ENCODE measurements at places on chromosomes 3 and 15.

GRCh38 chr15:45122719-45123118, 7.0 kb downstream of the DUOXA1 start:
- no peak for DNase-seq

DNA sequence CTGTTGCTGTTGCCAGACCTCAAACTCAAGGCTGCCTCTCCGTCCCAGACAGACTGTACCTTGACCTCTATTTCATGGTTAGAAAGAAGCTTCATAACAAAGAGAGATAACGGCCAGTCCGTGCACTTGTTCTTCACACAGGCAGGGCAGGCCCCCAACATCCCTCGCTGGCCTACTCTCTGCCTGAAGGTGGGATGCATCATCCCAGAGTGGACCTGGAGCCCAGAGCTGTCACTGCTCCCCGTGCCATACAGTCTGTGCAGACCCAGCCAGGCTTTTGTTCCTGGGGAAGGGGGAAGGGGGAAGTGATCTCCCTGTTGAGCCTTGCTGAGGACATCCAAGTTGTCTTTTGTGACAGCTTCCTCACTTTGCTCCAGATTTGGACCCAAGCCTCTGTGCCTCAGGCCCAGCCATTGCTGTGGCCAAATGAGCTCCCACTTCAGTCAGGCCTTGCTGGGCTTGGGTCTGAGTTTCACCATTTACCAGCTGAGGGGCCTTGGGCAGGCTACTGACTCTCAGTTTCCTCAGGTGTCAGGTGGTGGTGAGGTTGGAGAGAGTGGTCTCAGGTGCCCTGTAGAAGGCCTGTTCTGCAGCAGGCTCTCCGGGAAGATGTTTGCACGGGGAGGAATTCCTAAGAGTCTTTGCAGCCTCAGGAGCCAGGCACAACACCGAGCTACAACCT, 141.6 kb downstream of the DNAJB8 start:
- DNase-seq: no peak

DNA sequence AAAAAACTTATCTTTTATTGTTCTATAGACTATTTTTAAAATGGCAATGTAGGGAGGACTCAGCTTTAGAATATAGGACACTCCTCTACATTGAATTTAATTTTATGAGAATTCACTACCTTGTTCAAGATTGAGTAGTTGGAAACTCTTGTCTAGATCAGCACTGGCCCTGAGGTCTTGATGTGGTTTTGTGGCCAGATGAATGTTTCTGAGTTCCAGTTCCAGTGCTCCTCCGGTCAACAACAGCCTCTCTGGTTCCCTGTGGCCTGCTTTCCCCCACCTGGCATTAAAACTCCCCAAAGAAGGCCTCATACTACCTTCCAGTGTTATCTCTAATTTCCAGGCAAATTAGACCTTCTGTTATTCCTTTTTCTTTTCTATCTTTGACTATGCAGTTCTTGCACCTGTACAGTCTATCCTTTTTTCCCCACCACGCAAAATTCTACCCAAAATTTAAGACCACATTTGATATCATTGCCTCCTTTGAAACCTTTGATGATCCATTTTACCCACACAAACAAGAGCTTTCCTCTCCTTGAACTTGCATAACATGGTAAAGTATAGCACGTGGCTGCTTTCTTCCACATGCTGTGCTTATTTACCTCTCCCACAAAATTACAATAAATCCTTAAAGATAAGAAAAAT, 9.6 kb upstream of the ANP32A start:
- no peak for DNase-seq

GRCh38 chr15:25249236-25250010, 189.4 kb downstream of the UBE3A start:
- no peak for DNase-seq

- DNase-seq: no peak
Observed at GRCh38 chr3:11322931-11323330, 50.7 kb downstream of the ATG7 start.

GRCh38 chr15:56598991-56599390, 134.1 kb upstream of the MNS1 start:
- no peak for DNase-seq

DNA sequence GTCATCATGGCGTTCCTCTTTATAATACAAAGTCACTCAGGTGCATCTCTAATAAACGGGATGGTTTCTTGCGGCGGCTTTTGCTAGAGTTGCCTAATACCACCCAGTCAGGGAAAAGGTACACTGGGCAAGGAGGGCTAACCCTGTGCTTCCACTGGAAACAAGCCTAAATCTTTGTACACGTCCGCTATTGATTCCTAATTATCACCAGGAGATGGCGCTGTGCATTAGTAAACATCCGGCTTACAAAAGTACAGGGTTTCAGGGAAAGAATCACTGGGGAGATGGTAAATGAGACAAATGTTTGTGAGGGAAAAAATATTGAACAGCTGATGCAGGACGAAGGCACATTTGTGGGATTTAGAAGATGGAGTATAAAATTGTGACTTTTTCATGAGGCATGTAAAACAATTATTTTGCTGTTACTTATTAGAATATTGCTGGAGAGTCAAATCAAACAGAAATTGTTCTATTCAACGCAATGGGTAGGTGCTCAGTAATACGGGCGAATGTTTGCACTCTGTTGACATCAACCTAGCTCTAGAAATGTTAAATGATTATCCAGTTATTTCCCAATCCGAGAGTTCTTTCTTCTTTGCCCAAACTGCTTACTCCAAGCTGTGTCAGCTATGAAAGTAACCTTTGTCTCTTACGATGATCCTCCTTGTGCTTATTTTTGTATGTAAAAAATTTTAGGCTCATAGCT, 50.6 kb downstream of the GMNC start:
- no peak for DNase-seq

DNA sequence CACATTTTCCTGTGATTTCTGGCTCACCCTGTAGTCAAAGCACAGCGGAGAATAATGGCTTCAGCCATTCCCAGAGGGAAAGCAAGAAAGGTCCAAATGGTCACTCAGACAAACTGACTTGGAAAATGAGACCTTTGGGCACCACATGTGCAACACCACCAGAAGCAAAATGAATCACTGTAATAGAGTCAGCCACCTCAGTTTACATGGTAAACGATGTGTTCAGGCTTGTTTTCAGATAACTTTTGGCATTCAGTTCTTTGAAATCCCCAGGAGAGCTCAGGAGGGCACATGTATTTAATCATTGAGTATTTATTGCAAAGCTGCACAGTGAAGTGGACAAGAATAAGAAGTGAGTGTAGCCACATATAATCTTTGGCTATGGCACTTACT, 38.4 kb upstream of the ALCAM start:
- no peak for DNase-seq

DNA sequence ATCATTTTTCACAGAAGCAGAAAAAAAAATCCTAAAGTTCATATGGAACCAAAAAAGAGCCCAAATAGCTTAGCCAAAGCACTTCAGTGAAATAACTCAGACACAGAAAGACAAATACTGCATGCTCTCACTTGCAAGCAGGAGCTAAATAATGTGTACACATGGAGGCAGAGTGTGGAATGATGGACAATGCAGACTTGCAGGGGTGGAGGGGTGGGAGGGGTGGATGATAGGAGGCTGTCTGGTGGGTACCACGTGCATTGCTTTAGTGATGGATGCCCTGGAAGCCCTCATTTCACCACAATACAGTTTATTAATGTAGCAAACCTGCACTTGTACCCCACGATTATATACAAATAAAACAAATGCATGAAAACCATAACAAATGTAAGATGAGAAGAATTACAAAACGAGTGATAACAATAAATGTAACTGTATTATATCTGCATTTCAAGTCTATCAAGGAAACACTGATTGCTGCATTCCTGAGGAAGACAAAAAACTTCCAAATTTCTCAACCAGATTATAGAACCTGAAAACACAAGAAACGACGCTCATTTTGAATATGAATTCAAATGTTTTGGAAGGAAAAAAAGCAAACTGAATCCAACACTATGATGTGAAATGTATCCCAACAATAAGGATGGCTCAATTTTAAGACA, 96.5 kb downstream of the DLG1 start:
- DNase-seq: no peak

DNA sequence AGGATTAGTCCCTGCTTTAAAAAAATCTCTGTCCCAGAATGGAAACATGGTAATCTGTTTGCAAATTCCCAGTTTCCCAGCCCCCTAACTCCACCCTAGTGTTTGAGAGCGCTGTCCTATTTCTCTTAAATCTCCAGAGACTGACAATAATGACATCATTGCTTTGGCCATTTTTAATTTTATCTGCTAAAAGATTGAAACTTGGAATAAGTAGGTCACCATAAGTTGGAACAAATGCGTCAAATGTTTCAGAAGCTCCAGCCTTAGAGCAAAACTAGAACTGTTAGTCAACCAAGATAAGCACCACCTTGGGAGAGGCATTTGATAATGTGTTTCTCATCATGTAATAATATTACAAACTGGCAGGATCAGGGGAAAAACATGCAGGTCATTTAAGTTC, 25.7 kb upstream of the MB21D2 start:
- no peak for DNase-seq

GRCh38 chr3:69750549-69750948, 11.3 kb downstream of the MITF start:
- DNase-seq: no peak

DNA sequence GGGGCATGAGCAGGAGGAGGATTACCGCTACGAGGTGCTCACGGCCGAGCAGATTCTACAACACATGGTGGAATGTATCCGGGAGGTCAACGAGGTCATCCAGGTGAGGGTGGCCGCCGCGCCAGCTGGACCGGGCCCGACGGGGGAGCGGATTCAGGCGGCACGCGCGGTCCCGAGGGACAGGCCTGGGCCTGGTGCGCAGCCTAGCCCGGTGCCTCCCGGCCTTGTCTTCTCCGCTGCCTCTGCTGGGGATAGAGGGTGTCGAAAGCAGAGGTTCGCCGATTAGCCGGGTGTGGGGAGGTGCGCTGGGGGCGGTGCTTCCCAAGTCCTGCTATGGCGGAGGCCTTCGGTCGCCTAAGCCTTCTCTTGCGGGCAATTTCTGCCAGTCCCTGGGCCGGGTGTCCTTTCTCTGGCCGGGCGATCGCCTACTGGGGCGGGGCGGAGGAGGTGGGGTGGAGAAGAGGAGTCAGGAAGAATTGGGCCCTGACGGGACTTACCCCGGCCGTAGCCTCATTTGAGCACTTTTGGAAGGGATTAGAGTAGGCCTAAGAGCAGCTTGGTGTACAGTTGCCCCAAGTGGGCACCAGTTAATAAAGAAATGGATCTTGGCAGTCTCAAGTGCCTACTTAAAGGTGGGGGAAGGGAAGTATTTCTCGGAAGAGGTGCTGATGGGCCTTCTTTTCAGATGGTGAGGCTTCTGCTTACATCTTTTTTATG, 940 bp downstream of the ARIH1 start:
- DNase-seq: peak; percentile 65

- no peak for DNase-seq
Observed at GRCh38 chr3:56862352-56863062, 60.8 kb upstream of the ARHGEF3 start.

DNA sequence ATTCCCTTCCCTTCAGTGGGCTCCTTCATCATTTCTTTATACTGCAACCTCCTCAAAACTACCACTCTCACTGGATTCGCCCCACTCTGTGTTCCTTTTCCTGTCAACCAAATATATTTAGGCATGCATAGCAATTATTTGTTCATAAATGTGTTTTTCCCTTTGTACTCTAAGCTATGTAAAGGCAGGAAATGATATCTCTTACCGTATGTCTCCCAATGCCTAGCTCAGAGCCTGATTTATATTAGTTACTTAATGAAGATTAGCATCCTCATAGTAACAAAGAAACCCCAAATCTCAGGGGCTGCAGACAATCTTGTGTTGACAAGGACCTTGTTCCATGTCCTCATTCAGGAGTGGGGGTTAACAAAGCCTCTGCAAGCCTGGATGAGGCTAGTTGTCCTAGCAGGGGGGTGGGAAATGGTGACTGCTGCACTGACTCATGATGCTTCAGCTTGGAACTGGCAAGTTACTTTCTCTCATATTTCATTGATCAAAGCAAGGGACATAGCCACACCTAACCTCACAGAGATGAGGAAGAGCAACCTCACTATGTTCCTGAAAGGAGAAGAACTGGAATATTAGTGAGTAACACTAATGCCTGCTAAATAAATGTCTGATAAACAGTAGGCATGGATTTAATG, 15.2 kb downstream of the PHLDB2 start:
- DNase-seq: no peak

DNA sequence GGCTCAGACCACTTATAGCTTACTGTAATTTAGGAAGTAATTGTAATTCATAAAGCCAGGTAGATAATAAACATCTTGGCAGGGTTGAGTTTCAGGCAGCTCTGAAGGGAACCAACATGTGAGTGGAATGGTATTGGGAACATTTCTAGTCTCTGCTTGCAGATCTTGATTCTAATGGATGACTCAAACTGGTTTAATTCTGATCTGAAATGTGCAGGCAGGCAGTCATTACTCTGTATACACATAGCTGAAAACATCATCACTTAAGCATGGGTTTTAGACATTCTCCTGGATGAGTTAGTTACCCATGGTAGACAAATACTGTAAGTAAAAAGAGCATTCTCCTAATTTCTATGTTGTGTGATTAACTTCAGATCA, 317.0 kb upstream of the TPRG1 start:
- no peak for DNase-seq

- DNase-seq: no peak
Observed at GRCh38 chr15:74380361-74381189, 13.1 kb upstream of the CYP11A1 start.

GRCh38 chr15:70339571-70340493, 242.1 kb upstream of the TLE3 start:
- DNase-seq: no peak

DNA sequence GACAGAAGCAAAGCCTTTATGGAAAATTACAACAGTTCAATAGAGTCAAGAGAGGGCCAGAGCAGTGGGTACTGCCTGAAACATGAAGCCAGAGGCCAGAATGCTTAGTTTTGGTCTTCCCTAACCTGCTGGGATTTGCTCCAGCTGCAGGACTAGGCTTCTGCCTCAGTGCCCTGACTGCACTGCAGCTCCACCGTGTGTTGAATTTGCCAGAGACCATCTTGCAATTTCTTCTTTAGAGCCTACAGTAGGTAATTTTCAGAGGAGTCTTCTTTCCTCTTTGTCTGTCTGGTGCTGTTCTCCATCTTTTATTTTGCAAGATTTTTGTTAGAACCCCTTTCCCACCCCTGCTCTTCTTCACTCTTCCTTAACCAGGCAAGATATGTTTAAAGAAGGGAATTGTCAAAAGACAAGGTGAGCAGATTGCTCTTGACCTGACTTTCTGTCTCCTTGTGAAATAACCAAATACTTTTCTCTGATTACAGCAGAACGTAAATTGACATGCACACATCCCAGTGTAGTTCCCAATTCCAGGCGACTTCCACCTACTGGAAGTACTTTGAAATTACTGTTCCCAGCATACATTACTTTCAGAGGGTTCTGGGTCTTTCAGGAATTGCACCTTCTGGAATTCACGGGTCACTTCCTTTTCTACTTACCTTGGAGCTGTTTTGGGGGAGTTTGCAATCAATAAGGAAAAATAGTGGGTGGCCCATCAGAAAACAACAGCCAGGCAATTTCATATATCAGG, 161.2 kb downstream of the MINAR1 start:
- DNase-seq: no peak

DNA sequence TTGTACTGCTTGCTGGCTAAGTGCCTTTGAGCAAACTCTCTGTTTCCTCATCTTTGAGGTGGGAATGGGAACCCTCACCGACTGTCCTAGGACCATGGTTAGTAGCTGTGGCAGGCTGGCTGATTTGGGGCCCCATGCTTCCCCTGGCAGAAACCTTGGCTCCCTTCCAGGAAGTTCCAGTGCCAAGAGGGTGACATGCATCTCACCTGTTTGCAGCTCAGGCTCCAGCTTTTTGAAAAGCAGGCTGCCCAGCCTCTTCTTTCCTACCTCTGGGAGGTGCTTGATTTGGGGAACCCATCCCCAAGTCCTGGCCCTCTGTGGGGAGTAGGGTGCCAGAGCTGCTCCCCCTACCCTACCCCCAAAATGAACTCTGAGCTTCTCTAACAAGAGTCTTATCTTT, 50.8 kb downstream of the RAB11A start:
- DNase-seq: no peak

GRCh38 chr15:64970698-64971097, 19.0 kb downstream of the SPG21 start:
- no peak for DNase-seq

Data from stimulated activated CD4-positive, alpha-beta T cell treated with anti-CD3 and anti-CD28 coated beads, Interleukin-15, amount 100 ng/mL, for 1 hour (primary cell).